T-helper 9 cell (primary cell): ENCODE measurements at places on chromosomes 7 and 10.

GRCh38 chr10:5975641-5976473 is 1.5 kb downstream of the IL15RA start:
- DNase-seq = peak; percentile 15

GRCh38 chr7:23469961-23470250 is 385 bp downstream of the IGF2BP3 start:
- no peak for DNase-seq

GRCh38 chr10:62054408-62054807 is 152.9 kb downstream of the ARID5B start:
- DNase-seq = no peak

- no peak for DNase-seq
Observed at GRCh38 chr10:50556237-50557120, 67.3 kb downstream of the SGMS1 start.

- DNase-seq = no peak
Observed at GRCh38 chr10:92846-93245, 42.4 kb upstream of the ZMYND11 start.

DNA sequence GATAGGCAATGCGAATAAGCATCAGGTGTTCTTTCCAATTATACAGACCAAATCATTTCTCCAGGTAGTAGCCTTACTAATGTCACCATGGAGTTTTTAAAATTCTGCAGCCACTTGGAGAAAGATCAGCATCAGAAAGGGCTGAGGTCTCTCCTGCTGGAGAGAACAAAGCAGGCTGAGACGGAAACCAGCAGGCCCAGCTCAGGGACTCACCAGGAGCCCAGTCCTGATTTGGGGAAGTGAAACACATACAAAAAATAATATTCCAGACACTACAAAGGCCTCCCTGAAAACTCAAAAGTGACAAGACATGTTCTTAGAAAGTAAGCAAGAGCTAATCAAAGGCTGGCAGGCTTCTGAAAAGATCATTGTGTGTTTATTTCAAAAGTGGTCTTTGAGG is 207.1 kb upstream of the GHITM start:
- DNase-seq = no peak

DNA sequence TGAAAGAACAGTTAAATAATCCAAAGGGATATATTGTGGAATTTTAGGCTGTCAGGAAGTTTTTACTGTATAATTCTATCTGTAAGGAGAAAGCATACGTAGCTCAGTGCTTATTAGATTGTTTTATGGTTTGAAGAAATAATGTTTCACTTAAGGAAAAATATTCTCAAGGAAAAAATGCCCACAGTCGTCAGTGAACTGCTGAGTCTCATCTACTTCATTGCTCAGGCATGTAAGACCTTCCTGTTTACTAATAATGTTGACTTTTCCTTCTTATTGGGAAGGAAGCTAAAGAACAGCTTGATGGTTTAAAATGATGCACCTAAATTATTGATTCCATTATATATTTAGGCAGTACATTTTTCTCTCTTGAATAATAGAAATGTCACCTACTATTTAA is 304.2 kb downstream of the SDK1 start:
- DNase-seq = no peak

- DNase-seq = no peak
Observed at GRCh38 chr10:50392966-50393718, 141.8 kb upstream of the ASAH2 start.

DNA sequence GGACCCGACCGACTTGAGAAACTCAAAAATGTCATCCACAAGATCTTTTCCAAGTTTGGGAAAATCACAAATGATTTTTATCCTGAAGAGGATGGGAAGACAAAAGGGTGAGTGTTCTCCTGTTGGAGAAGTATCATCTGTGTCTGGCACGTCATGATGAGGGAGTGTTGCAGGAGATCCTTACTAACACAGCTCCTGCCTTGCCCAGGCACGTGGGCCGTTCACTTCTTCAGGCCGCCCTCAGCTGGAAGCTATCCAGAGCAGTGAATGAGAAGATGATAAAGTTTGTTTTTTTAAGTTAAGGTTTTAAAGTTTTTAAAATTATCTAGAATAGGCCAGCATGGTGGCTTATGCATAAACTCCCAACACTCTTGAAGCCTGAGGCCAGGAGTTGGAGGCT is 6.2 kb downstream of the EIF3B start:
- no peak for DNase-seq

DNA sequence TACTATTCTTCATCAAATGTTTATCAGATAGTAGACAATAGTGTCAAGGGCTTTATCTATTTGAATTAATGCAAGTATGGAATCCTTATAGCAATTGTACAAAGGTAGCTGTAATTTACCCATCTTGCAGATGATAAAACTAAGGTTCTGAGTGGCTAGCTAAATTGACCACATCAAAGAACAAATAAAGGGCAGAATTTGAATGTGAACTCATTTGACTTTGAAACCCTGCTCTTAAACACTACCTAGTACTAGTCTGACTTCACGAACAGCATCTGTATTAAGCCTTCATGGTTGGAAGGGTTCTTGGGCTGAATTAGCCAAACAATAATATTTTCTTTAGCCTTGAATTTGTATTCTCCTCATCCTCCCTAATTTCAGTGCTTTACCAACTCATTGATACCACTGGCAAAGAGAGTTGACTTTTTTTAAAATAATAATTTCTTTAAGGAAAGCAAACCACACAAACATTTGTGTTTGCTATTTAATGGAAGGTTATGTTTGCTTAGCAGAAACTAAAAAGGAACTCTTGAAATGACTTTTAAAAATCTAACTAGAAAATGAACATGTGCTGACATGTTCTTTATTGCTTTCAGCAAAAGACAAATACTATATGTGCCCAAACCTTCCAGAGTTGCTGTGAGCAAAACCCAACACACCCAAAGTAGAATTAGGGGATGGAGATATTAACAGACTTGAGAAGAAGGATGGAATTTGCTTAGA is 322.6 kb downstream of the RNLS start:
- DNase-seq = no peak

DNA sequence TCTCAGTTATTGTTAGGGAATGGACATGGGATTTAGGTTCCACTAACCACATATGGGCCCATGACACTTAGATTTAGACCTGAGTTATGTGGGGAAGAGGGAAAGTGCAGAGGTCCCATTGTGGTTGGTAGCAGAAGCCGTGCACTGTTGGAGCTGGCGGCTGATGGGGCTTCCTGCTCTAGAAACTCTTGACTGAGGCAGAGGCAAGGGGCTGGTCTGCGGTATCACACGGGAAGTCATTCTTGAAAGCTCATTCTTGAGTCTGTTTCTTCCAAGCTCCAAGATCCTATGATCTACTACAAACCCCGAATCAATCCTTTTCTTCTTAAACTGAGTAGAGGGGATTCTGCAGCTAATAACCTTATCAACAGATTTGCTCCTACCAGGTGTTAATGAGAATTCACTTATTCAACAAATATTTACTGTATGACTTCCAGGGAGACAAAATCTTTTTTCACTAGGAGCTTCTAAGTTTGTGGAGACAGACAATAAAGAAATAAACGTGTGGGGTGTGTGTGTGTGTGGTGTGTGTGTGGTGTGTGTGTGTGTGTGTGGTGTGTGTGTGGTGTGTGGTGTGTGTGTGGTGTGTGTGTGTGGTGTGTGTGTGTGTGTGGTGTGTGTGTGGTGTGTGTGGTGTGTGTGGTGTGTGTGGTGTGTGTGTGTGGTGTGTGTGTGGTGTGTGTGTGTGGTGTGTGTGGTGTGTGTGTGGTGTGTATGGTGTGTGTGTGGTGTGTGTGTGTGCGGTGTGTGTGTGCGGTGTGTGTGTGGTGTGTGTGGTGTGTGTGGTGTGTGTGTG is 57.1 kb downstream of the AOC1 start:
- peak; percentile 14 for DNase-seq

DNA sequence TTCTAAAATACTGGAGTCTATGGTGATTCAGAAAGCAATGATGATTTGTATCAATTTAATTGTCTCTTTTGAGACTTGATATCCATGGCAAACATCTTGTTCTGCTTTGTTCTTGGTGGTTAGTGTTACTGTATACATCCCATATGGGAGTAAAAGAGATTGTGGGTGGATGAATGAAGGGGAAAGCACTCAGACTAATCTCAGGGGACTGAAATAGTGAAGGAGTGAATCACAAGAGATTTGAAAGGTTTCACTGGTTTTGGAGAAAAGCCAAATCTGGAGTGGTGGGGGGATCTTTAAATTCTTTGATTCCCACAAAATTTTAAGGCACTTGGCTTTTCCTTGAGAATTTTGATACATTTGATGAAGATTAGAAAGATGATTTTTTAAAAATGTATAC is 369.4 kb downstream of the INHBA start:
- DNase-seq = no peak

DNA sequence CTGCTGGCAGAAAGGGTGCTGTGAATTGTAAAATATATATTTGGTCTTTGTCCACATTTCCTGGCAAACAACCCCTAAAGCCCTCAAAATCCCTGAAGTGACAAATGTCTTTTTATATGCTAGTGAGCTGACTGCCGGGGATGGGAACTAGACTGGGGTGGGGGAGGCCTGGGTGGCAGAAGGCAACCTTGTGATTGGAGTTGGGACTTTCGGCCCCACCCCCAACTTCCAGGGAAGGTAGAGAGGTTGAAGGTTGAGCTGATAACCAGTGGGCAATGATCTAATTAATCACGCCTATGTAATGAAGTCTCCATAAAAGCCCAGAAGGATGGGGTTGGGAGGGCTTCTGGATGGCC is 2.7 kb downstream of the EPHA1 start:
- DNase-seq = no peak

DNA sequence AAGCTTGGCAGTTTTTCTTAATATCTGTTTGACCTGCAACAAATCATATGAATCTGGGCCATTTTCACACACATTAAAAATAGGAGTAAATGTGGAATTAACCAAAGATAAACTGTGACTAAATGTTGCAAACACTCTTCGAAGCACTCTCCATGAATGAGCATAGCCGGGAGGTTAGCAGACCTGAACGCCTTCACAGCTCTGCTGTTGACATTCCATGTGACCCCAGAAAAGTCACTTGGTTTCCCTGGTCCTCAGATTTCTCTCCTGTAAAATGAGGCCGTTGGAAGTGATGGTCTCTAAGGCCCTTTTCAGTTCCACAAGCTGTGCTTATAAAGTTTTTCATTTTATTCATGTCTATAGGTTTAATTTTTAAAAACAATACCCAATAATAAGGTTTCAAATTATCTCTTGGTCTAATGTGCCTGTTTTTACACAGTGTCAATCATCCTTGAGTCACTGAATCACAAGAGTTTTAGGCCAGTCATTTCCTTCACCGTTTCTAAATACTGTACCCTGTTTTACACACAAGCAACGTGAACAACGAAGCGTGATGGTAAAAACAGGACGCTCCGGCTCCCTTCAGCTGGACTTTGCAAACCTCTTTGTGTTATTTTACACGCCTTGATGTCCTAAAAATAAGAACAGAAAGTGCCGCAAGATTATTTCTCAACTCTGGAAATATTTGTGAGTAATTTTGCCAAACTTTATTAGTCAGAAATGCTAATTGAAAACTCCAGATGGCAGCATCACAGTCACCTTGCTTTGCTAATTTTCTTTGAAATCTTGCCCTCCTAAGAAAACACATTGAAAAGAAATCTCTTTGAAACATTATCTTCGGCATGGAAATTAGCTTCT is 38.6 kb upstream of the MET start:
- DNase-seq = no peak

- DNase-seq = no peak
Observed at GRCh38 chr10:97718659-97719142, 5.2 kb downstream of the MARVELD1 start.

DNA sequence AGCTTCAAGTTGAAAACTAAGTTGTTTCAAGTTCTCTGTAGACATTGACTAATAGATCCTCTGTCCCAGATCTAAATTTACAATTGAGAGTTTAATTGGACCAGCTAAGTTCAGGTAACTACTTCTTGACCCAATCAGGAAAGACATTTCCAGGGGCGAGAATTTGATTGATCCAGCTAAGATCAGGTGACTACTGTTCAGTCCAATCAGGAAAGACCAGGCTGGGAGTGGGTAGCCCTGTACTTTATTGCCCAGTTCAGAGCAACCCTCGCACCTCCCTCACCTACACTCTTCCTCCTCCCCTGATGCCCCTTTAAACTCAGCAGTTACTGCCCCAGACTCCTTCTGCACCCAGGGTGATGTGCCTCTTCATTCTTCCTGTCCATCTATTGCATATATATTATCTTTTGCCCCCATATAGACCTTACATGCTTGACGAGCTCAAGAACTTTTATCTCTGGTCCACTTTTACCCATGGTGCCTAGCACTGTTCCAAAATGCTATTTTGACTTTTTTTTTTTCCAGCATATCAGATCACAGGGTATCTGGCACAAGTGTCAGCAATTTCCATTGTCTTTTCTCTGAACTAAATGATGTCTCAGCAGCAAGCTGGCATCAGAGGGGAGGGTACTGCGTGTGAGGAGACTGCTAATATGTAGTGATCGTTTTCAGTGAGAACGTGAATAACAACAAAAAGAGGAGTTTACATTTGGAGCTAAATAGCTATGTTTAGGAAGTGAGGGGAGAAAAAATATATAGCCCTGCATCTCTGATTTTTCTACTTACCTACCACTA is 169.4 kb downstream of the KIAA1217 start:
- no peak for DNase-seq

DNA sequence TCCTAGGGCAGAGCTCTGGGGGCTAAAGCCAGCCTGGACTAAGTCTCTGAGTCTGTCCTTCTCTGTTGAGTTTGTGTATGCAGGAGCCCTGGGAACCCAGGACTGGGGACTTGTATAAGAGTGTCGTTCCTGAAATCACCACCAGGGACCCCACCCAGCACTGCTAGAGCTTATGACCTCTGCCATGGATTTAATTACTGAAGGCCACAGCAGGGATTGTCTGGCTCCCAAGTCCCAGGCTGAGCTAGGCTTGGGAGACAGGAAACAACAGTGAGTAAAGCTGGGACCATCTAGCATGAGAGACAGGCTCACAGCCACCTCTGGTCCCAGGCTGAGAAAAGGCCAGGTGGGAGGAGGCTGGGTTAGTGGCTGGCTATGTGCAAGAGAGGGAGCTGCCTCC is 1.4 kb upstream of the TSPAN15 start:
- DNase-seq = peak; percentile 45

DNA sequence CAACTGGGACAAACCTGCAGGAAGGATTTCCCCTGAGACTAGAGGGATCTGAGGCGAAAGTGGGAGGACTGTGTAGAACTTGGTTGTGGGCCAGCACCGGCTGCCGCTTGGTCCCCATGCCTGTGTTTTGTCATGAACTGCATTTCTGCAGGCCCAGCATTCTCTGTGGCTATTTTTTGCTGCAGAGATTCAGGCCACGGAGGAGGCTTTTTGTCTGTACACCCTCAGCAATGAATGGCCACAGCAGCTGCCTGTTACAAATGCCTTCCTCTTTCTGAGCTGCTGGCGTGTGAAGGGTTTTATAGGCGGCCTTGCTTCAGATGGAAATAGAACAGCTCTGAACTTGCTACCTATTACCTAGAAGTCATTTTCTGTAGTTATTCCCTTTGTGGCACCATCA is 164.4 kb downstream of the SH2D4B start:
- no peak for DNase-seq

- no peak for DNase-seq
Observed at GRCh38 chr7:52685333-52685732, 350.1 kb upstream of the POM121L12 start.

- no peak for DNase-seq
Observed at GRCh38 chr10:109960682-109961081, 37.4 kb upstream of the XPNPEP1 start.

GRCh38 chr10:121822180-121822579 is 105.7 kb downstream of the ATE1 start:
- no peak for DNase-seq
